Stimulated activated naive CD4-positive, alpha-beta T cell (primary cell): ENCODE measurements at places on chromosomes 3 and 15.

DNA sequence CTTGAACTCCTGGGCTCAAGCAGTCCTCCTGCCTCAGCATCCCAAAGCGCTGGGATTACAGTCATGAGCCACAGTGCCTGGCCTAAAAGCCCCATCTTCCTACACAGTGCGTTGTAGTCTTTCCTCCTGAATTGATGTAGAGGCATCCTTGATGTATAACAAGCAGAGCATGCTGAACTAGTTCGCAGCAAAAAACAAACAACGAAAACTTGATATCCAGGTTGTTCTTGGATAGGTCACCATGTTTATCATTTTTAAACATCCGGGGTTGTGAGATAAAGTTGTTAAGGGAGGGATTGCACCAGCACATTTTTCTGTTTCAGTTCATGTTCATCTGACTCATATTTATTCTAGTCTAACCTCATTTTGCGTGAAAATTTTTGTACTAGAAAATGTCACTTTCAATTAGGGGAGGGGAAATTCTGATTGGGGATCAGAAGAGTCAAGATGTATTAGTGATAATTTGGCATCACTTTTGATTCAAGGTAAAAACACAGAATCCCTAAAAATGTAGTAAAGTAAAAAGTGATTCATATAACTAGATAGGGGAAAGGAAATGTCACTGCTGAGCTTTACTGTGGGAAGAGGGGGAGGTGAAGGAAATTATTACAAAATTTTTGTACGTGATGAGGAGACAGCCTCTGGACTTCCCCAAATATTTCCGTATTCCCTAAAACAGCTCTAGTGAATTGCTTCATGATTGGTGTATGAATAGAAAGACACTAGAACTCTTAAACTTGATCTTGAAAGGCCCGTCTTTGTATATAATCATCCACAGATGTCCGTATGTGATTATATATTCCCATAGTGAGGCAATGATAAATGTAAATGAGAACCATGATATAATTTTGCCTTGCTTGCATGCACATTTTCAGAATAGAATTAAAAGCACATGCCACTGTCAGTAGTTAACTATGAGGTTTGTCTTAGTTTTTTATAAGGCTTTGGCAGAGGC is 22.9 kb downstream of the RAB8B start:
- no peak for DNase-seq

DNA sequence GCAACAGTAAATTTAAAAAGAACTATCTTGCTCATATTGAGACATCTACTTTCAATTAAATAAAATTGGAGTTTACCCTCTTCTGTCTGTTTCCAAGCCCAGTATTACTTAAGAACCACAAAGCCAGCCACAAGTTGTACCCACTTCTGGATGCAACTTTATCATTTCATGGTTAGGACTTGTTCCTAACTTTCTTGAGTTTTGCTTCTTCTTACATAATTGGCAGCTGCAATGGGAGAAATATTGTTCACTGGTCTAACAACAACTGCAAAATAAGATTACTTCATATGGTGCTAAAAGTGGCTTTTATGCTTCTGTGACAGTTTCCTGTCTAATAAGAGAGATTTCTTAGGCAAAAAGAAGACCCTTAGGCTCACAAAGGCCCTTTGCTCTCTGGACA is 240.6 kb downstream of the OTOL1 start:
- DNase-seq = no peak

DNA sequence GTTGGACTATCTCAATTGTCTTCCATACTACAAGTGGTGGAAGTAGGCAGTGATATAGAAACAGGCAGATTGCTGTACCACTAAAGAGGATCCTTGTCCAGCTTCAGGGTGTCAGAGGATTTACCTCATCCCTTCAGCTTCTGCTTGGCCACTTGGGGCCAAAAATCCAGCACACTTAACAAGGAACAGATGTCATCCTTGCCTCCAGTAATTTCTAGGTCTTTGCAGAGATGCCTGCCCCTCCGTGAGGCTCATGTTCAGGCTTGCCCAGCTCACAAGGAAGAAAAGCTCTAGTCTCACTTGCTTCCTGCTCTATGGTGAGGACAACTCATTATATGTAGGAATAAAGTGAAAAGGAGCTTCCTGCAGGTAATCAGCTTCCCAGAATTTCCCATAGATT is 510.3 kb downstream of the EPHA3 start:
- DNase-seq = no peak

DNA sequence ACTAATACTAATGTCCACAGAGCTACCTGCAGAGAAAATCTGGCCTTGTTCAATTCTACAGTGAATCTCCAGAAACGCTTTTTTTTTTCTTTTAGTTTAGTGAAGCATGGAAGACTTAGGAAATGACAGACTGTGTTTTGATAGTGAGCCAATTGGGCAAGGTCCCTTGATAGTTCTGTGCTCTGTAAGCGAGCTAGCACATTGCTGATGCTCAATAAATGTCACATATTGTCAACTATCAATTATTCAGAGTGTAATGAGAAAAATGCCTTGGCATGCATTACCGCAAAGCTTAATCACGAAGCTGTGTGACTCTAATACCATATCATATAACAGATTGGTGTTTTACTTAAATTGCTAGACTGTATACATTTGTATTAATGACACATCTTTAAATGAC is 5.2 kb upstream of the C3orf85 start:
- DNase-seq = no peak

GRCh38 chr3:172853921-172854666 is 103.6 kb downstream of the ECT2 start:
- DNase-seq = no peak

DNA sequence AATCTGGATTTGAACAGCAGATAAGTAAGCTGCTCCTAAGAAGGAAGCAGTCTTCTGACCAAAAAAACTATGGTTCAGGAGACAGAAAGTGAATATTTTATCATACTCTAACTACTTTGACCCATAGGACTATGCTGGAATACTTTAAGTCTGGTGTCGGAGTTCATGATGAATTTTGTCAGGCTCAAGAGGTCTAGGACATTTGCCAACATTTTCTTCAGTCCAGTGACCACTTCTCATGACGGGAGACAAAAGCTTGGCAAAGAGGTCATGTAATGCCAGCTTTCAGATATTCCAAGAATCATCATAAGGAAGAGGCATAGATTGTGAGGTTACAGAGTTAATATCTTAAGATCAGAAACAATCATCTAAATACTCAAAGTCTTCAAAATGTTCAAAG is 20.5 kb upstream of the DCBLD2 start:
- DNase-seq = no peak

GRCh38 chr3:184678317-184679055 is 33.4 kb downstream of the MAGEF1 start:
- DNase-seq = no peak

- DNase-seq = no peak
Observed at GRCh38 chr15:38826880-38827279, 262.3 kb upstream of the RASGRP1 start.

DNA sequence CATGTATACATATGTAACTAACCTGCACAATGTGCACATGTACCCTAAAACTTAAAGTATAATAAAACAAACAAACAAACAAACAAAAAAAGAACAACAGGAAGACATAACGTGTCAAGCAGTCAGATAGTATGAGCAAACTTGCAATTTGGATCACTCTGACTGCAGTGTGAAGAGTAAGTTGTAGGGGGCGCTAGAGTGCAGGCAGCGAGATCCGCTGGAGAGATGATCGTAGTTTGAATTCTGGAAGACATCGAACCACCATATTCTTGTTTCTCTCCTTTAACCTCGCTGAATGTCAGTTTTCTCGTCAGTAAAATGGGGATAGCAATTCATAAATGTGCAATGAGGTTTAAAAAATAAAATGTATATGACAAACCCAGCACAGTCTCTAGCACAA is 165.2 kb upstream of the LMCD1 start:
- no peak for DNase-seq

DNA sequence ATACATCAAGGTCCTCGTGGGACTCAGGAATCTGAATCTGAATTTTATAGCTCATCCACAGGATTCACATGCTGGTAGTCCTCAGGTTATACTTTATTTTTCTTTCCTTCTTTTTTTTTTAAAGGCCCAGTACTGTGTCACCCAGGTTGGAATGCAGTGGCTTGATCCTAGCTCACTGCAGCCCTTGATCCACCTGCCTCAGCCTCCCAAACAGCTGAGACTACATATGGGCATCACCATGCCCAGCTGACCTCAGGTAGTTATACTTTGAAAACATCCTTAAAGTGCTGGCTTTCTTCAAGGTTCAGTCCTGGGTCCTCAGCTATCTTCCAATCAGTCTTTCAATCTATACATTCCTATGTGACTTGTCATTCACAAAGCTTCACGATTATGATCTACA is 38.2 kb downstream of the SNX4 start:
- no peak for DNase-seq

GRCh38 chr3:12484198-12484982 is at the start of gene TSEN2:
TSS of gene TSEN2 (plus strand) at chr3:12484480. CDS start at chr3:12489801, 5,321 bp downstream.
- peak; percentile 94 for DNase-seq

- DNase-seq = no peak
Observed at GRCh38 chr3:8739757-8740504, 6.3 kb downstream of the CAV3 start.

DNA sequence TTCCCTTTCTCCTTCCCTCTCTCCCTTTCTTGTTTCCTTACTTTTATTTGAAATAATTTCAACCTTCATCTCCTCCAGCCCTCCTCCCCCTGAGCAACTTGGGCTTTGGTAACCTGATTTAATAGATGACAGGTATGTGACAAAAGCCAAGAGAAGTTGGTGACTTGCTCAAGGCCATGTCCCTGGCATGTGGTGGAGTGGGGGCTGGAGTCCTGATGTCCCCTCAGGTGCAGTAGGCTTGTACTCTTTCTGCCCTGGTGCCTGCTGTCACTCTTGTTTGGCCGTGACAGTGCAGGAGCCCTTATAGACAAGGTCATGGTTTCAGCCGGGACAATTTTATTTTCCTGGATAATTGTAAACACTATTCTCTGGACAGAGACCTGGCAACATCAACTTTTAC is 152.7 kb downstream of the SV2B start:
- DNase-seq = no peak

DNA sequence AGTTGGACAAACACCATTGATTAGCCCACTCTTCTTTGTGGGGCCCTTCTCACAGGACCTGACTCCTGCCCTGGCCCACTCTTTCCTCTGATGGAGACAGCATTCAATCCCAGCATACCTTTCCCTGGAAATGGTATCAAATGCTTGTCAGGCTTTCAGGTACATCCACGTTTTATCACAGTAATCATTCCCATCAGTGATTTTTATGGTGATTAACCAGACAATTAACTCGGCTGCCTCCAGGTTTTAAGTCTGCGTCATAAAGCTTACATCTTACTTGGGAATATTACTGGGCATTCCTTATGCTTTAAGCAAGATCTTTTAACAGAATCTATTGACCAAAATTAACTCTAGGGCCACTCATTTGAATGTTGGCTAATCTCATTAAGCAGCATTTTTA is 33.4 kb downstream of the LRRK1 start:
- no peak for DNase-seq

DNA sequence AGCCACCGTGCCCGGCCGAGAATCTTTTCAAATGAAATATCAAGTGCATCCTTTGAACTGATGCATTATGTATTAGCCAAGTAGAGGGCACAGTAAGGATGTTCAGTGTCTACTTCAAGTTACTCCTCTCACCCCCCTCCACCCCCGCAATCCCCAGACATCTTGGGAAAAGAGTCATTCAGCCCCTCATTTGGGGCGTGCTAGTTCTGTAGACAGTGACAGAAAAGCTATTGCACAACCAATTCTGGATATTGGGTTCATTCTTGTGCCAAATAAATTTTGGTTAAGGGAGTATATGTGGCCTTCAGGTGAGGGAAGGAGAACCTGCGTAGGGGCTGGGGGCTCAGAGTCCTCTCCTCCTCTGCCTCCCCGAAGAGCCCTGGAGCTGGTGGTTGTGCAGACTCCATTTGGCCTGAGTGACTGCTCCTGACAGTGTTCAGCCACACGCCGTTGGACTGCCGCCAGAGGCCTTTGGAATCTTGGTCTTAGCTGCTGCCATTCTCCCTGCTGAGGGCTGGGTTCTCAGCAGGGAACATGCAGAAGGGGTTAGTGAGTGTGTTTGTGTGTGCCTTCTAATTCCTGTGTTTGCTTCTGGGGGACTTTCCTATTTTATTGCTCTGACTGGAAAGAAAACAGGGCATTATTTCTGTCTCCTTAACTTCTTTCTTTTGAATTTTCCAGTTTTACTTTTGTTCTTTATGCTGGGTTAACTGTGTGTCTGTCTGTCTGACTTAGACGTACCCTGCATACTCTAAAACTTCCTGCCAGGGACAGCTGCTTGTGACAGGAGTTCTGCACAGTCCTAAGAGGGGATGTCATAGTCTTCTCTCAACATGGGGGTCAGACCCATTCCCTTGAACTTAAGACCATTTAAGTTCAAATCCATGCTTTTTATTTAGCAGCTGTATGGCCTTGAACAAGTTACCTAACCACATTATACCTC is 21.0 kb downstream of the RARB start:
- DNase-seq = no peak

- no peak for DNase-seq
Observed at GRCh38 chr3:44665173-44665572, 16.6 kb downstream of the ZNF35 start.

- no peak for DNase-seq
Observed at GRCh38 chr15:91411586-91411985, 311.5 kb downstream of the SV2B start.

DNA sequence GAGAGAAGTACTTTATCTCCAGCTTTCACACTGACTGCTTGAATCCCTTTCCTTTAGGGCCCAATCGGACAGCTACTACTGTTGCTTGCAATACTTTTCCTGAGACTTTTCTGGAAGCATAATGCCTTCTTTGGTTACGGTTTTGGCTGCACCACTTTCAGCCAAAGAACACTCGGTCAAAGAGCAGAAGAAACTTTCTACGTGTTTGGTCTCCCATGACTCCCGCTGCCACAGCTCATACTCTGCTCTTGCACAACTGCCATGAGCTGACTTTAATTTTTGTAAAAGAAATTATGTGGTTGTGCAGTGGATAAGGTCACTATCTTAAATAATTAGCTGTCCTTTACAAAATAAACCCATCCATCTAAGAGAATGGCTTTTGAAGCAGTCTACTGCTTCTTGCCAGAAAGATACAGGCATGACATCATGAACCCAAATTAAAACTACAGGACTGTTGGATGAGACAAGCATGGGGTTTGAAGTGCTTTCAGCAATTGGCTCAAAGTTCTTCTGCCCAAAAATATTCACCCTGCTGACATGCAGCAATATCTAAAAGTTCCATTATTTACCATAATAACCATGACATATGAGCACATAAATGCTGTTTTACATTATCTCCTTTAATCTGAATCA is 42.0 kb downstream of the PROS1 start:
- no peak for DNase-seq

GRCh38 chr15:63076714-63077046 is 34.1 kb downstream of the TPM1 start:
- DNase-seq = no peak

- no peak for DNase-seq
Observed at GRCh38 chr15:62472616-62473299, 307.7 kb upstream of the C2CD4B start.

DNA sequence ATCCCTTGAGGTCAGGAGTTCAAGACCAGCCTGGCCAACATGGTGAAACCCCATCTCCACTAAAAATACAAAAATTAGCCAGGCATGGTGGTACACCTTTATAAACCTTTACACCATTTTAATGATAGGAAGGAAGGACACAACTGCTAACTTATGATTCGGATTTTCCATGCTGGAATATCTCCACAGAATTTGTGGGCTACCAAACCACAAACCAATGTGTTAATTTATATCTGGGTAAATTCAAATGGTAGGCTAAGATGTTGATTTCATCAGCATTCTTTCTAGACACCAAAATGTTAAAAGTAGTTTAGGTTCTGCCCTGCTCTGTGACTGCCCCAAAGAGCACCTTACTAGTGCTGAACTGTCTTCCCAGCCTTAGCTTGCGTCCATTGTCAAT is 72.8 kb downstream of the POLQ start:
- no peak for DNase-seq
